CD4-positive, alpha-beta T cell (primary cell): ENCODE measurements at places on chromosomes 1 and 21. TPM values are rescaled to one million over a fixed set of nuclear protein-coding genes. Genes with fewer than 3 reads are reported as not detected.

ZMPSTE24 gene
- 8.7 TPM for total RNA-seq

SGIP1 gene
- total RNA-seq = 0.84 TPM

RCSD1 gene
- 42.3 TPM for total RNA-seq

C1orf116 gene
- total RNA-seq = 0.25 TPM
